Left cardiac atrium (tissue), 4 donors: ENCODE measurements at places on chromosomes 2 and 18. TPM values are rescaled to one million over a fixed set of nuclear protein-coding genes. Genes with fewer than 3 reads are reported as not detected.

Gene TEX44
- not detected for total RNA-seq

Gene CCDC178
- total RNA-seq = 1.4 TPM

Gene RIT2
- total RNA-seq = not detected

Gene CLEC4F
- total RNA-seq = 0.21 TPM

Gene SDC1
- total RNA-seq = 0.50 TPM

Gene OLA1
- total RNA-seq = 63.4 TPM

Gene GKN1
- not detected for total RNA-seq

Gene PKDCC
- total RNA-seq = 209 TPM

Gene PAX8
- 1.9 TPM for total RNA-seq

Gene IL36A
- total RNA-seq = not detected

Gene KHK
- total RNA-seq = 3.0 TPM

Gene MAP4K4
- 74.6 TPM for total RNA-seq

Gene DNAJC10
- 71.6 TPM for total RNA-seq

DNA sequence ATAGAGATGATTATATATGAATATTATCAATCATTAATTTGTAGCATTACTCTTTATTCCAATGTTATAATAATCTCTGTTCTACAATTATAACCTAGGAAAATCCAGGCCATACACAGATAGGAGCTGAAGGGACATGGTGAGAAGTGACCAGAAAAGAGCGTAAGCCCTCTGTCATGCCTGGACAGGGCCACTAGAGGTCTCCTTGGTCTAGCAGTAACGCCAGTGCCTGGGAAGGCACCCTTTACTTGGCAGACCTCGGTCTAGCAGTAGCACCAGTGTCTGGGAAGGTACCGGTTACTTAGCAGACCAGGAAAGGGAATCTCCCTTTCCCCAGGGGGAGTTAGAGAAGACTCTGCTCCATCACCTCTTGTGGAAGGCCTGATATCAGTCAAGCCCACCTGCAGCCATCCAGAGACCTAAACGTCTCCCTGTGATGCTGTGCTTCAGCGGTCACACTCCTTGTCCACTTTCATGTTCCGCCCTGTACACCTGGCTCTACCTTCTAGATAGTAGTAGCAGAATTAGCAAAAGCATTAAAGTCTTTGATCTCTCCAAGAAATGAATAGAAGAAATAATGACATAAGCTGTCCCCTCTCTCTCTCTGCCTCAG is 447.5 kb upstream of the FSIP2 start:
- peak; percentile 27 for DNase-seq

GRCh38 chr2:217363470-217363869 is 503.6 kb upstream of the TNP1 start:
- no peak for DNase-seq

DNA sequence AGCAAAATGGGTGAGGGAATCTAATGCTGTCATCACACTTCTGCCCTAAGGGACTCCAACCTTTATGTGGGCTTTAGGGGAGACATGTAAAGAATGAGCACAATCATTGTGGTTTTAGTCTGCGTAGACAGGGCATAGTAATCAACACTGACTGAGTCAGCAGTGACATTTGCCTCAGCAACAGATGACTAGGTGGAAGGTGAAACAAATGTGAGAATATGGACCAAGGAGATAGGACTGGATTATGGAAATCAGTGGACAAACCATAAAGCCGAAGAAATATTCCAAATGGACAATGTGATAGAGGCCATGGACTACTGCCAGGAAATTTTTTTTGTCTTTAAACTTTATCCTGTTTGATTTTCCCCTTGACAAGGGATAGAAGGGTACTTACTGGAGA is 83.9 kb downstream of the PDK1 start:
- no peak for DNase-seq

DNA sequence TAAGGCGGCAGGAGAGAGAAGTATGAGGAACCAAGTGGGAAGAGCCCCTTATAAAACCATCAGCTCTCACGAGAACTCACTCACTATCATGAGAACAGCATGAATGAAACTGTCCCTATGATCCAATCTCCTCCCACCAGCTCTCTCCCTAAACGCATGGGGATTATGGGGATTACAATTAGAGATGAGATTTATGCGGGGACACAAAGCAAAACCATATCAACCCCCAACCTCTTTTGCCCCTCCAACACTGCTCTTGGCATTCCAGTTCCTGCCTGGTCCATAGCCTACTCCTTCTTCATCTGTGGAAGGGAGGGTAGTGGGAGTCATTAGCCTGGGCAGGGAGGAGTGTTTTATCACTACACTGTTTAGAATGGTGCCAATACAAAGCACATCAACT is 1.4 kb upstream of the EHD3 start:
- no peak for DNase-seq

GRCh38 chr2:114442510-114442909 is at the start of gene DPP10:
DPP10 (plus strand) TSS chr2:114442641.
- DNase-seq = peak; percentile 26

DNA sequence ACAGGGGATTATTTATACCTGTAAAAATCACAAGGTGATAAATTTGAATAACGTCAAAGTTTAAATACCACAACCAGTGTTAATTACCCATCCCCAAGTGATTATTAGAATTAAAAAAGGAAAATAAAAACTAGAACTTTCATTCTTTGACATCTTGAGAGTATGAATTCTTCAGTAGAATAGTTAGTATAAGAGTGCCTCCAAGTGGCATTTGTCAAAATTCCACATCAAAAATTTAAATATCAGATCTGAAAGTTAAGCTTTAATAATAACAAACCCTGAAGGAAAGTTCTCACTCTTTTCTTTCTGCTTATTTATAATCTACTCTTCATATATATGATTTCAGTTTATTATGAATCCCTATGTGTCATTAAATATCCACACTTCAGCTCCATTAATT is 273.7 kb upstream of the KYNU start:
- no peak for DNase-seq

DNA sequence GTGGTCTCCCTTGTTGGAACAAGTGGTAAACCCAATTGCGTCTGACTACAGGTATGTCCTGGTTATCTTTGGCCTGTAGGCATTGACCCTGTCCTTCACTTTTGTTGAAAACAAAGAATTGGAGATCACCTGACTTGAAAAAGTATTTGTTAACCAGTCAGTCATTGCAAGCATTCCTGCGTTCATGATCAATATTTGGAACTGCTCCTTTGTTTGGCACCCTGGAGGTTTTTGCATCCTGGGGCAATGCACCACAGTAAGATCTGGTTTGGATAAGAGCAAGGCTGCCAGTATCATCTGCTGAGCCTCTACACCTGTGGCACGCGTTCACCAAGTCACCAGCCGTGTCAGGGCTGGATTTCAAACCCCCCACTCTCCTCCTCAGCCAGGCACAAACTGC is 115.7 kb downstream of the DNAH6 start:
- DNase-seq = no peak

DNA sequence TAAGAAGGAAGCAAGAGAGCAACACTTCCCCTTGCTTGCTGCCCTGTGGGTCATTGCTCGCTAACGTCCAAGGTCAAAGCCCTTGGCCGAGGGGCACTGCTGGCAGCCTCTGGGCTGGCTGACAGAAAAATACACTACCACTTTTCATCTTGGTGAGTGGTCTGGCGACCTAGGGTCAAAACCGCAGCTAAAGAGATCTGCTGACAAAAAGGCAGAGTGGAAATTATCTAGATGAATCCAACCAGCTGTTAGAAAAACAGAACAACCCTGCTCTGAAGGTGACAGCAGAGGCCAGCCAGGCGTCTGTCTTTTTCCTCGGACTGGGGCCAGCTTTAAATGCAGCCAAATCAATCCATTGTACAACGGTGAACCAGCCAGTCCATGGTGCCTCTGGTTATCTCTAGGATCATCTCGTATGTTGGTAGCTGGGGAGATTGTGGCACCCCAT is 92.6 kb downstream of the CD8B2 start:
- no peak for DNase-seq

DNA sequence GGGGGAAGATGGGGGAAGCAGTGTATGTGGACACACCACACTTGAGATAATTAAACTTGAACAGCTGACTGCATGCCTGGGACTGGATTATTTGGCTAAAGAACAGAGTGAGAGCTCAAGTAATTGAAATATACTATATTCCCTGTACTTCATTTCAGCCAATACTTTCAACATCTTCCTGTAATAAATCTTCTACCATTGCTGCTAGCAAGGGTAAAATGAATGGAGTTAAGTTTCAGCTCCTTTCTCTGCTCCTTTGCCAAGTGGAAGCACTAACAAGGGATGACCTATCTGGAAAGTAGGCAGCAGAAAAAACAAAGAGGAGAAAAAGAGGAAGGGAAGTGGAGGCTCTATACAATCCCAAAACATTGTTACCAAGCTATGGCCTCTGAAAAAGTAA is 50.9 kb downstream of the MMADHC start:
- no peak for DNase-seq

DNA sequence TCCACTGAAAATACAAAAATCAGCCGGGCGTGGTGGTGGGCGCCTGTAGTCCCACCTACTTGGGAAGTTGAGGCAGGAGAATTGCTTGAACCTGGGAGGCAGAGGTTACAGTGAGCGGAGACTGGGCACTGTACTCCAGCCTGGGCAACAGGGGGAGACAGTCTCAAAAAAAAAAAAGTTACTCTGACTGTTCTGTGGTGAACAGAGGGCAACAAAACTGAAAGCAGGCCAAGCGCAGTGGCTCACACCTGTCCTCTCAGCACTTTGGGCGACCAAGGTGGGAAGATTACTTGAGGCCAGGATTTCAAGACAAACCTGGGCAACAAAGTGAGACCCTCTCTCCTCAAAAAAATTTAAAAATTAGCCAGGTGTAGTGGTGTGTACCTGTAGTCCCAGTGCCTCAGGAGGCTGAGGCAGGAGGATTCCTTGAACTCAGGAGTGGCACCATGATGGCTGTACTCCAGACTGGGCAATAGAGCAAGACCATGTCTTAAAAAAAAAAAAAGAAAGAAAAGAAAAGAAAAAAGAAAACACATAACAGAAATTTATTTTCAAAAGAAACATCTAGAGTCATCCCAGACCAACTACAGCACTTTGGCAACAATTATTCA is 13.6 kb upstream of the RTN4 start:
- DNase-seq = no peak

GRCh38 chr18:52995875-52996274 is 655.9 kb downstream of the DCC start:
- no peak for DNase-seq

DNA sequence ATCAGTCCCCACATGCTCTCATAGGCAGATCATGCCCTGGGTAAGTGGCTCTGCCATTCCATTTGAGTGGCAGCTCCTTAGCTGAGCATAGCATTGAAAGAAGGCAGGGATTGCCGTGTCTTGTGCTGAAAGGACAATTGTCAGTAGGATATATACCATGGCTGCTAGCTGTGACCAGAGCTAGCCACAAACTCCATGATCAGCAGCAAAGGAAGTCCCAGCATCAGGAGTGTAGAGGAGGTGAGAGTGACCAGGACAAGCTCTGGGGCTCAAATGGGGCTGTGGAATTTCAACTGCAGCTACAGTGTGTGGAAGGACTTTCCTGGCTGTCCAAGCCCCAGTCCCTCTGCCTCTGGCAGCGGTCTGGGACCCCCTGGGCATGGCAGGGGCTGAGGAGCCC is 54.4 kb upstream of the LGALSL start:
- no peak for DNase-seq

- no peak for DNase-seq
These were observed 47.8 kb upstream of the MAP4K3 start for GRCh38 chr2:39484620-39485495.

GRCh38 chr18:54774423-54774822 is 53.9 kb upstream of the RAB27B start:
- no peak for DNase-seq

GRCh38 chr18:57542812-57543427 is 43.6 kb downstream of the FECH start:
- DNase-seq = no peak

- no peak for DNase-seq
These were observed 854.3 kb downstream of the LRRTM4 start for GRCh38 chr2:76667821-76668271.

GRCh38 chr18:23835506-23835905 is 146.3 kb downstream of the LAMA3 start:
- DNase-seq = no peak

DNA sequence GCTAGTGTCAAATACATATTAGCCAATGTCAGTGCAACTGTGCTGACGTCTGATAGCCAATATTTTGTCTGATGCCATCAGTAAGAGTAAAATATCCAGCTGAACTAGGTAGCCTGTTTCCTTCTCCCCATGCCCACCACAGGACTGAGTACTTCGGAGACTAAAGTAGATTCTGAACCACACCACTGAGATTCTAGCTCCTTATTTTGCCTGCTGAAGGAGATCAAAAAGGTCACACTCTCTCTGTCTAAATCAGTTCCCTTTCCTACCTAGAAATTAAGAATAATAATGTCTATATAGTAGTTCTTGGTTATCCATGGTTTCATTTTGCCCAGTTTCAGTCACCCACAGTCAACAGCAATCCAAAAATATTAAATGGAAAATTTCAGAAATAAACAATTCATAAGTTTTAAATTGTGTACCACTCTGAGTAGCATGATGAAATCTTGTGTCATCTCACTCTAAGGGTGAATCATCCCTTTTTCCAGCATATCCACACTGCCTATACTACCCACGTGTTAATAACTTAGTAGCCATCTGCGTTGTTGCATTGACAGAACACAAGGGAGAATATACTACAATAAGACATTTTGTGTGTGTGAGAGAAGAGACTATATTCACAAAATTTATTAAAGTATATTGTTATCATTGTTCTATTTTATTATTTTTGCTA is 1043.3 kb upstream of the PIK3C3 start:
- DNase-seq = no peak

GRCh38 chr2:159612255-159612901 is 4.0 kb downstream of the BAZ2B start:
- no peak for DNase-seq

GRCh38 chr18:66931010-66931409 is 327.1 kb upstream of the CDH19 start:
- DNase-seq = no peak

DNA sequence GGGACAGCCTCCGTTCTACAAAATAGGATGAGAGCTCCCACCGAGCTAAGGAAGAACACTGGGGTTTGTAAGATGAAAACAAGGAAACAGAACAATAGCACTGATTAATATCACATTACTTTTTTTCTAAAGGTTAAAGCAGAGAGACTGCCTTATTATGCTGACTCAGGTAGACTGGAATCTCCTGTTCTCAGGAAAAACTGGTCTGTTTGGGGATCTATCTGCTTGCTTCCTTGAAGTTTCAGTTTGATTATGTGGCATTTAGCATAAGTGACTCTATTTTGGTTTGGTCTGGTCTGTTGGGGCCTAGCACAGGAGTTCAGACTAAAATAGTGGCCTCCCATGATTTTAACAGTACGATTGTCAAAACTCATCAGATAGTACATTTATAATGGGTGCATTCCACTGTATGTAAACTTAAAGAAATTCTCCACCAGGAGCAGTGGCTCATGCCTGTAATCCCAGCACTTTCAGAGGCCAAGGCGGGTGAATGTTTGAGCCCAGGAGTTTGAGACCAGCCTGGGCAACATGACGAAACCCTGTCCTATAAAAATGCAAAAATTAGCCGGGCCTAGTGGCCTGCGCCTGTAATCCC is 64.1 kb upstream of the NDUFV2 start:
- no peak for DNase-seq

GRCh38 chr2:241017228-241017940 is 19.0 kb downstream of the SNED1 start:
- DNase-seq = no peak
